ENCODE measurements at places on chromosomes 7 and 10. TPM values are rescaled to one million over a fixed set of nuclear protein-coding genes. Genes with fewer than 3 reads are reported as not detected.

CCDC71L gene
- total RNA-seq: 71.6 TPM

C10orf88 gene
- 12.5 TPM for total RNA-seq

LIPN gene
- total RNA-seq: not detected

PBLD gene
- total RNA-seq: 4.2 TPM

SORBS1 gene
- total RNA-seq: 3.7 TPM

MORN4 gene
- total RNA-seq: 2.3 TPM

MYOZ1 gene
- total RNA-seq: not detected

RAB18 gene
- 42.9 TPM for total RNA-seq

TEX47 gene
- not detected for total RNA-seq

HTR5A gene
- total RNA-seq: not detected

MYO3A gene
- not detected for total RNA-seq

OR2A1 gene
- not detected for total RNA-seq

TRDMT1 gene
- total RNA-seq: 5.1 TPM

GALNT17 gene
- not detected for total RNA-seq

TRPV5 gene
- not detected for total RNA-seq

JAKMIP3 gene
- 0.09 TPM for total RNA-seq

NYAP1 gene
- total RNA-seq: 1.6 TPM

CUL2 gene
- 26.9 TPM for total RNA-seq

PPP1R3A gene
- total RNA-seq: not detected

AFAP1L2 gene
- 0.17 TPM for total RNA-seq

DGKI gene
- 2.5 TPM for total RNA-seq

SDK1 gene
- total RNA-seq: 0.76 TPM

ADRA2A gene
- under 0.01 TPM for total RNA-seq

PRR15 gene
- total RNA-seq: under 0.01 TPM

DPYSL4 gene
- total RNA-seq: 0.76 TPM

OR6B1 gene
- not detected for total RNA-seq

OR9A2 gene
- total RNA-seq: not detected

PAX4 gene
- not detected for total RNA-seq

PDGFA gene
- total RNA-seq: 97.9 TPM

STAM gene
- 11.2 TPM for total RNA-seq

STEAP1 gene
- total RNA-seq: 2.8 TPM

C10orf62 gene
- total RNA-seq: not detected

ACSM6 gene
- total RNA-seq: not detected

NOBOX gene
- not detected for total RNA-seq

KIAA1217 gene
- total RNA-seq: 12.7 TPM

EGFR gene
- 0.43 TPM for total RNA-seq
